ENCODE measurements at places on chromosomes 4 and X.

DNA sequence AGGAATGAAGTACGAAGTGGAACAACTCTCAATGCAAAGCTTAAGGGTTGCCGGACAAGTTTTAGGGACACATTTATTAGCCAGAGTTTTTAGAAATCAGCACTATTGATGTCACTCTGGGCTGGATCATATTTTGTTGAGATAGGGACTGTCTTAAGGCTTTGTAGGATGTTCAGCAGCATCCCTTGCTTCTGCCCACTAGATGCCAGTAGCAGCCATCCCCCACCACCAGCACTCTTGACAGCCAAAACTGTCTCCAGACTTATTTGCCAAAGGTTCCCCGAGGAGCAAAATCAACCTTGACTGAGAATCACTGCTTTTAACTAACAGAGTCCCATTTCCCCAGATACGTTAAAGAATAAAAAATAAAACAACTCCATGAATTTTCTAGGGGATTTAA is 1497.3 kb downstream of the STIM2 start:
- no peak for DNase-seq

- DNase-seq = no peak
Observed at GRCh38 chr4:185357211-185357610, 38.5 kb downstream of the LRP2BP start.

GRCh38 chr4:100372432-100372831 is 145.4 kb downstream of the EMCN start:
- DNase-seq = no peak

DNA sequence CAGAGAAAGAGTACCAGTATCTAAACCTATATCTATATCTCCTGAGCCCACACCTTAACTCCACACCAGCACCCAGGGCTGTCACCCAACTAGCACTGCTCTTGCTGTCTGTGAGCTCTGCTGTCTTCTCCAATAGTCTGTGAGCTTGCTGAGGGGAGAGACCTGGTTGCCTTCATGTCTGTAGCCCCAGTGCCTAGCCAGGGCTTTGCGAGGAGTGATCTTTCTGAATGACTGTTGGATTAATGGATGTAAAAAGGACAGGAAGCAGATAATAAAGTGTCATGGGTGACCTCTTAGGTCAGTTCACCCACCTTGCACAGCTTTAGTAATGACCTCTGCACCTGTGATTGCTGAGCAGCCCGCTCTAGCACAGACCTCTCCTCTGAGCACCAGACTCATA is 30.5 kb downstream of the CNGA2 start:
- DNase-seq = no peak

DNA sequence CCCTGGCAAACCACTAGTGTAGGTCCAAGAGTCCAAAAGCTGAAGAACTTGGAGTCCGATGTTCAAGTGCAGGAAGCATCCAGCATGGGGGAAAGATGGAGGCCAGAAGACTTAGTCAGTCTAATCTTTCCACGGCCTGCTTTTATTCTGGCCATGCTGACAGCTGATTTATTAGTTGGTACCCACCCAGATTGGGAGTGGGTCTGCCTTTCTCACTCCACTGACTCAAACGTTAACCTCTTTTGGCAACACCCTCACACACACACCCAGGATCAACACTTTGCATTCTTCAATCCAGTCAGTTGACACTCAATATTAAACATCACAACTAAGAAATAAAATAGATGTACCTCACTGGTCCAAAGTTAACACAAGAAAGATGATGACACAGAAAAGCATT is 134.8 kb upstream of the GABRA2 start:
- no peak for DNase-seq

GRCh38 chr4:24856586-24856985 is 56.3 kb downstream of the CCDC149 start:
- DNase-seq = no peak

- DNase-seq = peak; percentile 99
Observed at GRCh38 chr4:82890901-82891706, at the start of gene SEC31A. Gene SEC31A (minus strand): TSS chr4:82891153. CDS start chr4:82881936, 9,217 bp downstream.

GRCh38 chr4:109890076-109890475 is 22.6 kb upstream of the EGF start:
- DNase-seq = no peak

Data from suppressor macrophage (primary cell).